ENCODE measurements at places on chromosomes 16 and 17.

DNA sequence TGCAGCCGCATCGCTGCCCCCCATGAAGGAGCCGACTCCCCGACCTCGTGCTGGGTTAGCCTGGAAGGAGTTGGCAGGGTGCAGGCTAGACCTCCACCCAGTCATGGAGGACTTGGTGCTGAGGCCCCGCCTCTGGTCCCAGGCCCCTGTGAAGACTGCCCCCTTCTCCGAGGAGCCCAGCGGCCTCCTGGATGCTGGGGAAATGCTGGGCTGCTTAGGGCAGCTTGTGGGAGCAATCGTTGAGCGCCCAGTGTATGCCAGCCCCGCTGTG lies 1.8 kb downstream of the SSTR5 start:
- DNase-seq: no peak

GRCh38 chr17:17496189-17497064 lies at the start of gene RASD1:
RASD1 (minus strand) TSS chr17:17496395; CDS start chr17:17496181, 214 bp downstream.
- DNase-seq: peak; percentile 66

DNA sequence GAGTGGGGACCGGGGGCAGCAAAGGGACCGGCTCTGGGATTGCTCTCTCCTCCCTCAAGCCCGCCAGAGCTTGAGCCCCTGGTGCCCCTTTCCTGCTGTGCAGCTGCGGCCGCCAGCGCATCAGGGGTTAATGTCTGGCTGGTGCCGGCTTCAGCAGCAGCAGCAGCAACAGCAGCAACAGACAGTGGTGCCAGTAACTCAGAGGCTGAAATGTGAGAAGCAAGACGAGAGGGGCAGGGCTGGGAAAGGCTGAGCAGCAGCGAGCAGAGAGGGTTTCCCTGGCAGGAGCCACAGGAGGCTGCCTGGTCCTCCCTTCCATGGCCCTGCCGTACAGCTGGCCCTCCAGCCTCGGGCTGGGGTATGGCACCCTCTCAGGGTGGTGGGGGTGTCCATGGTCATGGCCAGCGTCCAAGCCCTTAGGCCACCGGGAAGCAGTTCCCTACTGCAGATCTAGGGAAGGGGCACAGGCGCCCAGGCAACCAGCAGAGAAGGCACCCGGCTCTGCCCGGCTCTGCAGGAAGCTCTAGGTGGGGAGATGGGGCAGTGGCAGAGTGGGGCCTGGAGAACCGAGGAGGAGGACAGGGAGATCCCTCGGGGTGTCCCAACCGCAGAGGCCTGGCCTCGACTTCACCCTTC lies 21.1 kb upstream of the TFAP4 start:
- no peak for DNase-seq

- no peak for DNase-seq
Measured at GRCh38 chr17:41678411-41678906, 10.2 kb upstream of the EIF1 start.

GRCh38 chr17:50155115-50155819 lies 4.8 kb upstream of the PPP1R9B start:
- no peak for DNase-seq

GRCh38 chr16:70512456-70512855 lies 10.9 kb downstream of the COG4 start:
- DNase-seq: no peak

DNA sequence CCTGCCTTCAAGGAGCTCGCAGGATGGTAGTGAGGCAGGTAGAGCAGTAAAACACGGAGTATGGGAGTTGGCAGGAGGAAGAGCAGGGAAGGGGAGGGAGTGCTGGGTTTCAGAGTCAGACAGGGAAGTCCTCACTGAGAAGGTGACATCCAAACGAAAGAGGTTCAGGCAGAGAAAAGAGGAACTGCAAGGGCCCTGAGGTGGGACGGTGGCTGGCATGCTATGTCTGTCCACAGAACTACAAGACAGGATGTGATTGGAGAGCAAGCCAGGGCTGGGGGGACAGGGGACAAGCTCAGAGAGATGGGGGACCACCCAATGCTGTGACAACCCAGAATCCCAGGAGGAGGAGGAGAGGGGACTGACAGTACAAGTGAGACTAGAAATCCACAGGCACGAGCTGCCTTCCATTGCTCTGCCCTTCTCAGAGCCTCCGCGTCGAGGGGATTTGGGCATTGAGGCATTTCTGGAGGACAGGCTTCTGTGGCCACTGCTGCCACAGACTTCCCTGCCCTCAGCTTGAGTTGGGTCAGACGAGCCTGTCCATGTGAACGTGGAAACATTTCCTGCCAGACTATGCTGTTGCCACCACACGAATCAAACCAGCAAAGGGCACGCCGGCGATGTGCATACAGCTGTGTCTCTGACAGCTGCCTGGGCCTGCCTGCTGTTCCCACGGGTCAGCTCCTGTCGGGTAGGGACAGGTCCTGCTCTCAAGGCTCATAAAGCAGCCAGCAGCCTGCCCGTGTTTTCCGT lies 100.1 kb downstream of the RAB11FIP4 start:
- DNase-seq: no peak

DNA sequence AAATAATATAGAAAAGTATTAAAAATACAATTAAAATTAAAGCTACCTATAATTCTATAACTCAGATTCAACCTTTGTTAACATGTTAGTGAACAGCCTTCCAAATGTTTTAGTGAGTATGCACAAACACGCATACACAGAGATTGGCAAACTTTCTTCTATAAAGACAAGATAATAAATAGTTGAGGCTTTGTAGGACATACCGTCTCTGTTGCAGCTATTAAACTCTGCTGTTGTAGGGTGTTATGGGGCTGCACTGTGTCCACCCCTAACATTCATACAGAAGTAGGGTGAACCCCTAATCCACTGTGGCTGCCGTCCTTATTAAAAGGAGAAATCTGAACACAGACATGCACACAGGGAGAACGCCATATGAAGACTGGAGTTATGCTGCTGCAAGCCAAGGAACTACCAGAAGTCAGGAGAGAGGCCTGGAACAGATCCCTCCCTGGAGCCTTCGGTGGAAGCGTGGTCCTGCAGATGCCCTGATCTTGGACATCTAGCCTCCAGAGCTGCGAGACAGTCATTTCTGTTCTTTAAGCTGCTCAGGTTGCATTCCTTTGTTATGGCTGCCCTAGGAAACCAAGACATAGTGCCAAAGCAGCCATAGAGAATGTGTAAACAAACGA lies 383.2 kb downstream of the GRIN2A start:
- DNase-seq: no peak

- no peak for DNase-seq
Measured at GRCh38 chr17:7695586-7695985, 7.3 kb downstream of the WRAP53 start.

Measured in foreskin melanocyte (primary cell).